NCI-H2081 treated with DMSO at 0.1 percent for 48 hours (cell line): ENCODE measurements at places on chromosomes 2 and 18.

DNA sequence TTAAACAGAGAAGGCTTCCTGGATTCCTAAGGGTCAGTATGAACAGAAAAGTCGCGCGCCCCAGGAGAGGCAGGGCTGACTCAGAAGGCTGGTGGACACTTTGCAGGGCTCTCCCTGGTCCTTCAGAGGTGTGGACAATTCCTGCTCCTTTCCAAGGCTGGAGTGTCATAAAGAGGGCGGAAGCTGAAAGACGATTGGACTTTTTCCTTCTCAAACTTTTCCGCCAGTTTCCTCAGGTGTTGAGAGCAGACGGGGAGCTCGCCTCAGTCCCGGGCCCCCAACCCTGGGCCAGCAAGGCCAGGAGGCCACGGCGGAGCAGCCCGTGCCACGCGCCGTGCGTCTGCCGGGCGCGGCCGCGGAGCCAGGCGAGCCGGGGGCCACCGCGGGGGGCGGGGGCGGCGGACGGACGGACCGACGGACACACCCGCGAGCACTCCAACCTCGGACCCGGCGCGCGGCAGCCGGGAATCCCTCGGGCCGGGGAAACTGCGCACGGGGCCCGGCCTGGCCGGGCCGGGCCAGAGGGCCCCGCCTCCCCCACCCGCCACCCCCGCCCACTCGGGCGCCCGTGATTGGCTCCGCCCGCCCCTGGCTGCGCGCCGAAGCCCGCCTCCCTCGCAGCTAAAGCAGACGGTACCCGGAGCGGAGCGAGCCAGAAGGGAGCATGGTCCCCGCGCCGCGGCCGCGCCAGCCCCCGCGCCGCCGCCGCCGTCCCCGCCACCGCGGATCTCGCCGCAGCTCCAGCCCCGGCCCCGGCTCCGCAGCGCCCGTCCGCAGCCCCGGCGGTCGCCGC lies at the start of gene KLHL29:
Gene KLHL29 (plus strand): TSS at position 629 of the 793 bp plus-strand sequence. CDS start 177,018 bp downstream, outside the sequence.
- DNase-seq = no peak

GRCh38 chr2:155930312-155930711 lies 402.2 kb downstream of the NR4A2 start:
- DNase-seq = no peak

DNA sequence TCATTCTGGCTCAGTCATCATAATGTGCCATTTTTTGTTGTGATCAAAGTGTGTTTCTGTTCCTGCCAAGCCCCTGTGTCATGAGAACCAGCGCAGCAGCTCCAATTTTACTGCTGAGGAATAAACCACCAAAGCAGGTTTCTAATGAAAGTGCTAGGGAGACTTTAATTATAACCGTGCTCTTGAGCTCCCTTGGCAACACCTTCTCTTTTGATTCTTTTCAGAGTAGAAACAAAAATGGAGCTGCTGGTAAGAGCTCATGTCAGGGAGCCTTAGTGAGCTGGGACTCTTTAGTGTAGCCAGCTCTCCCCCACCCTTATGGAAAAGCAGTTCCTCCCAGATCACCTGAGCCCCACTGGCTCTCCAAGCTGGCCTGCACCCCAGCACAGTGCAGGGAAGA lies 74.3 kb downstream of the LYPD1 start:
- DNase-seq = no peak

DNA sequence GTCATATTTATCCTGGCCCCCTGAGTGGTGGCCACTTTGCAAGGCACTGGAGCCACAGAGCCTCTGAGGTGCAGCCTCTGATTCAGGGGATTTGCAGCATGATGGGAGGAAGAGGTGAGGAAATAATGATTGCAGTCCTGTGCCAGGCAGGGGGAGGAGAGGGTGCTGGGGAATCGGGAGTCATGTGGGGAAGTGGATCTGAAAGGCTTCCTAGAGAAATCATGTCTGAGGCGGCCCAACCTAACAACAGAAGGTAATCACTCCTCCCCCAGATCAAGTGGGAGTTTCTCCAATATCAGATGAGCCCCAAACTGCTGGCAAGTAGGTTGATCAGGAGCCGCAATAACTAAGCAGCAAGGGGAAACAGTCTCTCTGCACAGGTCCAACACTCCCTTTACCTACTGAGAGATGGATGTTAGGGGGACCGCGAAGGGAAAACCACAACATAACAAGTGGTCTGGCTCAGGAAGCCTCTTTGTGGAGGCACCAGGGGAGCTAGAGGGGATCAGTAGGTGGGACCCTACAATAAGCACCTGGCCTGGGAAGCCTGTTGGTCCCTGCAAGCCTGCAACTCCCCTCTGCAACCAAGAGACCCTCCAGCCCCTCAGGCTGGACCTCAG lies 71.8 kb upstream of the NPAS2 start:
- DNase-seq = no peak

- DNase-seq = no peak
Observed at GRCh38 chr2:63696496-63696895, 107.7 kb downstream of the MDH1 start.

DNA sequence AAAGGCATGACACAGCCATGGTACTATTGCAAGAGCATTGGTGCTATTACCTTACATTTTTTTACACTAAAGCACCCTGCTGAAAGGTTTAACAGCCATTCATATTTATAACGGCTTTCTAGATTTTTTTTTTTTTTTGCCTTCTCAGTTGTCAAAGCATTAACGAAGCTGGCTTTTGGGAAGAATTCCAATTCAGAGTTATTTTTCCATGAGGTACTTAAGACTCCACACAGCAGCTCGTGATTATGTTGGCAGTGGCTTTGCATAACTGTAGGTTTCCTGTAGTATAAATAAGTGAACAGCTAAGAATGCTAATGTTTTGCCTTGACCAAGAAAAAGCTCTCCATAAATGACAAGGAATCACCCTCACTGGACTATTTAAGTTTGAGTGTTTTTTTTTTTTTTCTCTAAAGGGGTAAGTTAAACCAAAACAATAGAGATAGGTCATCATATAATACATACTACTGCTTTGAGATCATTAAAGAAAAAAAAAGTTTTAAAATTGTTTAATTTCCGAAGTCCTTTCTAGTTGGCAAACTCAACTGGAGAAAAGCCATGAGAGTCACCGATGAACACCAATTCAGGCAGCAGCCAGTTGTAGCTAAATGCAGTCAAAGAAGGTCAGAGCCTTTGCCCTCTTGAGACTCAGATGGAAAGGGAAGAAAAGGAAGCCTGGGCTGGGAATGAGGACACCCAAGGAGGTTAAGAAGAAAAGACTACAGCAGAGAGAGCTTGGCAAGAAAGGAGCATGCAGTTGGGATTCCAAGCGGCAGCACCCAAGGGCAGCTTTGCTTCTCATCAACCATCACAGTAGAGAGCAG lies 187.4 kb upstream of the NCKAP5 start:
- DNase-seq = no peak

DNA sequence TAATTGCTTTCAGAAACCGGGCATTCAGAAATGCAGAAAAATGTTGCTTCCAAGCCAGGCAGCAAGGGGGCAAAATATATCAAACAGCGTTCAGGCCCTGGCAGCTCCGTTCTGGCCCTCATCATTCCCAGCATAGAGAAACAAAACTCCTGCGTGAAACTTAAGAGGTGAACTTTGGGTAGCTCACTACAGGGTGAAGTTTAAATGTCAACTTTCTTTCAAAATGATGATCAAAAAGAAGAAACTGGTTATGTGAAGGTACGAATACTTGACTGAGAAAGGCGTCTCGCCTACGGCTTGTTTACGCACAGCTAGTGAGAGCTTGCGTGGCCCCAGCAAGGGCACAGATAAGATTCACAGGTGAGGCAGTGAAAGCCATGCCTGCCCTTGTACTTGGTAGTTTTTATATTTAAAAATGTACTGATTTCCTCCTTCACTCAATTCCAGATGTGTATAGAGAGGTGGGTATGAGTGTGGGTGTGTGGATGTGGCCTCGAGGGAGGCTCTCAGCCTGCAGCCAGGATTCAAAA lies 127.5 kb downstream of the NFATC1 start:
- no peak for DNase-seq

DNA sequence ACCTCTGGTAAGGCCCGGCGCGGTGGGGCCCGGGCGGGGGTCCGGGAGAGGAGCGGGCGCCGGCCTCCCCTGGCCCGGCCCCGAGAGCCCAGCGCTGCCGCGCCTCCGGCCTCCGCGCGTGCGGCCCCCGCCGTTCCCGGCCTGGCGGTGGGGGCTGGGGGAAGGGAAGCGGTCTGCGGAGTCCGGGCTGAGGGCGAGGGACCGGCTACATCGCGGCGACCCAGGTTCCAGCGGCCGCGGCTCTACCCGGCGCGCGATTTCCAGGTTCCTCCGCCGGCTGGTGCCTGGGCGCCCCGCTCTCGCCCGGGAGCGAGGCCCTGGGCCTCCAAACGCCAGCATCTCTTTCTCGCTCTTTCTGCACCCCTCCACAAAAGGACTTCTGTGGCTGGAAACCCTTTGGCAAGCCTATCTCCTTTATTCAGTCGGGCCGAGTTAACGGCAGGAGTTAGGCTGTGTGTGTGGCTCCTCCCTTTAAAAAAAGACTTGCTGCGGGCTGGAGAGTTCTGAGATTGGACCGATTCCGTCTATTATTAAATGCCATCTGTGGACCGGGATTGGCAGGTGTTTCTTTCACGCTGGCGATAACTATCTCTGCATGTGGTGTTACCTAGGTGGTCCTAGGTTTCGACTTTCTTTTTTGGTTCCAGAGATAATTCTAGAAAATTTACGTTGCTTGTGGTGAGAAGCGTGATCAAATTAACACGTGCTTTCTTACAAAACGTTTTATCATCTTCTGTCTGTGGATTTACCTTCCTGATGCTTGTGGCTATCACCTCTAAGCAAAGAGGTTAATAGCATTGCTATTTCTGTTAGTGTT lies 592 bp downstream of the ME2 start:
- DNase-seq = no peak

- DNase-seq = no peak
Observed at GRCh38 chr18:58446391-58447060, 182.4 kb downstream of the ALPK2 start.

GRCh38 chr2:149389506-149390167 lies 59.2 kb downstream of the LYPD6 start:
- no peak for DNase-seq

GRCh38 chr2:20281876-20282275 lies 56.9 kb upstream of the SDC1 start:
- no peak for DNase-seq

- DNase-seq = no peak
Observed at GRCh38 chr2:237254911-237255578, 158.9 kb downstream of the COL6A3 start.

GRCh38 chr2:231480781-231481180 lies 16.5 kb upstream of the NCL start:
- no peak for DNase-seq

- DNase-seq = no peak
Observed at GRCh38 chr2:76985387-76986136, 536.6 kb downstream of the LRRTM4 start.

DNA sequence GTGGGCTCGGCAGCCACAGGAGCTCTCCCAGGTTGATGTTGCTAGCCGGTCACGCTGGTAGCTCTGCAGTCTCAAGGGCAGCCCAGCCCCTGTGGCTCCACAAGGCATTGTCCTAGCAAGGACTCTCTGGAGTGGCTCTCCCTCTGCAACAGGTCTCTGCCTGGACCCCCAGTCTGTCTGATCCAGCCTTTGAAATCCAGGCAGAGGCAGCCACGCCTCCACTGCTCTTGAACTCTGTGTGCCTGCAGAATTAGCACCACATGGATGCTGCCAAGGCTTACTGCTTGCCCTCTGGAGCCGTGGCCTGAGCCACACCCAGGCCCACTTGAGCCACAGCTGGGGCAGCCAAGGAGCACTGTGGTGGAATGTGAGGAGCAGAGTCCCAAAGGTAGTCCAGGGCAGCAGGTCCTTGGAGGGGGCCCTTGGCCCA lies 43.0 kb upstream of the FAHD2A start:
- DNase-seq = no peak

DNA sequence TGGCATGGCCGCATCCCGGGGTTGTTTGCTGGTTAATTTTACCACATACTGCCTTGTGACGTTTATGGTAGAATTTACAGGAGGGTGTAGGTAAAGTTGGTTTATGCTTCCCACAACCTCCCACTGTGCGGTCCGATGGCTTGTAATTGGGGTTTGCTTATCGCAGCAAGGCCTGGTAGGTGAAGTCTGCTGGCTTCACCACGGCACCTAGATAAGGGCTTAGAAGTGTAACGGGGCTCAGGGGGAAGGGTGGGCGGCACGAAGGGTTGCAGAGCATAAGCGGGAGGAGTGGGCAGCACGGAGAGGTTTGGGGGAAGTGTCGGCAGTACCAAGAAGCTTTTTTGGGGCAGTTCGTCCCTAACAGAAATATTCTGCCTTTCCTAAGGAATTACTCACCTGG lies 39.0 kb upstream of the TMEM131 start:
- no peak for DNase-seq

DNA sequence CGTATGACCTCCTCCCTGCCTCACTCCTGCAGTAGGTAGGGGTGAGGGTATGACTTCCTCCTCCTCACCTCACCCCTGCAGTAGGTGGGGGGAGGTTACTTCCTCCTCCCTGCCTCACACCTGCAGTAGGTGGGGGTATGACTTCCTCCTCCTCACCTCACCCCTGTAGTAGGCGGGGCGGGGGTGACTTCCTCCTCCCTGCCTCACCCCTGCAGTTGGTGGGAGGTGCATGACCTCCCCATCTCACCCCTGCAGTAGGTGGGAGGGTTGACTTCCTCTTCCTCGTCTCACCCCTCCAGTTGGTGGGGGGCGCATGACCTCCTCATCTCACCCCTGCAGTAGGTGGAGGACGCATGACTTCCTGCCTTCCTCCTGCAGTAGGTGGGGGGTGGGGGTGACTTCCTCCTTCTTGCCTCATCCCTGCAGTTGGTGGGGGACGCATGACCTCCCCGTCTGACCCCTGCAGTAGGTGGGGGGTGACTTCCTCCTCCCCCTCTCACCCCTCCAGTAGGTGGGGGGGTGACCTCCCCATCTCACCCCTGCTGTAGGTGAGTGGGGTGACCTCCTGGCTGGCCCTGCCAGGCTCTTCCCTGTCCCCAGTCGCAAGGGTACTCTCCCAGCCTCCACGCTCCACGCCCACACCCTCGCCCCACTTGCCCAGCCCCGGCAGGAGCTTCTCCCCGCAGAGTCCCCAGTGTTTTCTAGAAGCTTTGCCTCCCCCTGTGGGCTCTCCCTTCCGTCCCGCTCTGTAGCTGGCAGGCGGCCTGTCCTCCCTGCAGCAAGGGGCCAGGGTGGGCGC lies 39.3 kb downstream of the TSHZ1 start:
- no peak for DNase-seq

DNA sequence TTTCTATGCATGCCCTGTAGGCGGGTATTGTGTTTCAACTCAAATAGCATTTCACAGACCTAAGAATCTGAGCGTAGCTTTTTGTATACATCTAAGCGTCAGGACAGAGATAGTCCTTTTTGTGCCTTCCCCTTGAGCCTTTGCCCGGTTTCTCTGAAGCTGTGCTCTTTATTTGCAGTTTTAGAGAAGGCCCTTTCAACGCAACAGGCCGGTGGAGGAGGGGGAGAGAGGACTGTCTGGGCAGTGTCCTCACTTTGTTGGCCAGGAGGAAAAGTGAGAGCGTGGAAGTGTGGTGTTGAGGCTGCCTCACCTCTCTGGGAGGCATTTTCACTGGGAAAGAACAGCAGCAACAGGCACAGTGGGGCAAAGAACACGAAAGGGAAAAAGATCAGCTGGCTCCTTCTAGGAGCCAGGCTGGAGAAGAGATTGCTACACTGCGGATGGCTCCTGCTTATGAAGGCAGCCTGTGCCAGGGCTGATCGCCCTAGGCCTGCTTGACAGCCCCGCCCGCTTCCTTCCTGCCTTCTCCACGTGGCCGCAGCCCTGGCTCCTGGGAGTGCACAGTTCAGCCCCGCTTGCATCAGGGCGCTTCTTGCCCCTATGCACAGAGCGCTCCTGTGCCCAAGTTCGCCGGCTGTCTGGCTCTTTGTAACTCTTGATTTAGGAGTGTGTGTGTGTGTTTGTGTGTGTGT lies 195.6 kb upstream of the POU3F3 start:
- DNase-seq = no peak

- DNase-seq = no peak
Observed at GRCh38 chr2:148234143-148234542, 213.3 kb downstream of the MBD5 start.
